ENCODE measurements at places on chromosomes 3 and 15. TPM values are rescaled to one million over a fixed set of nuclear protein-coding genes. Genes with fewer than 3 reads are reported as not detected.

GOLGA8K gene
- total RNA-seq: 1.5 TPM

FETUB gene
- total RNA-seq: not detected

SLC25A36 gene
- 69.5 TPM for total RNA-seq

IL12A gene
- not detected for total RNA-seq

TBL1XR1 gene
- 192 TPM for total RNA-seq
